Heart right ventricle (tissue), 16 donors: ENCODE measurements at places on chromosomes 6 and 20. TPM values are rescaled to one million over a fixed set of nuclear protein-coding genes. Genes with fewer than 3 reads are reported as not detected.
A peak's percentile ranks its signal among the peaks of the same experiment; 100 is the strongest.

DNA sequence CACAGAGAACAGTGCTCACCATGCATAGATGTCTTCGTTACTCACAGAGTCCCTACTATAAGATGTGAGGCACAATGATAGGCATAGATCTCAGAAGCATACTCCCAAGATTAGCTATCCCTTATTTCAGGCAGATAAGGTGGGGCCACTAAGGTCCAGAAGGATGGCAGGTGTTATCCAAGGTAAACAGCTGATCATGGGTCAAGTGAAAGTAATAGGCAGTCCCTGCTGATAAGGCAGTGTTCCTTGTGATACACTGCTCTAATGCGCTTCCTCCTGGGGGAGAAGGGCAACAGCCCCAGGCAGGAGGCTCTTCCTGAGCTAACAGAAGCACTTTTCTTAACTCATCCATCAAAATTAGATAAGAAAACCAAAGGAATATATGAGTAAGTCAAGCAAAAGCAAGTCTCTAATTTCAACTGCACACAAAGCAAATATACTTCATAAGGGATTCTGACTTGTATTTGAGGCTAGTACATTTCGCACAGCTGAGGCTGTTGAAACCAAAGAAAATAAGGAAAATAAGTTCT lies 42.2 kb downstream of the METTL24 start:
- DNase-seq, result no peak

- no peak for DNase-seq
Measured at GRCh38 chr20:19861147-19861759, 103.2 kb downstream of the RIN2 start.

DNA sequence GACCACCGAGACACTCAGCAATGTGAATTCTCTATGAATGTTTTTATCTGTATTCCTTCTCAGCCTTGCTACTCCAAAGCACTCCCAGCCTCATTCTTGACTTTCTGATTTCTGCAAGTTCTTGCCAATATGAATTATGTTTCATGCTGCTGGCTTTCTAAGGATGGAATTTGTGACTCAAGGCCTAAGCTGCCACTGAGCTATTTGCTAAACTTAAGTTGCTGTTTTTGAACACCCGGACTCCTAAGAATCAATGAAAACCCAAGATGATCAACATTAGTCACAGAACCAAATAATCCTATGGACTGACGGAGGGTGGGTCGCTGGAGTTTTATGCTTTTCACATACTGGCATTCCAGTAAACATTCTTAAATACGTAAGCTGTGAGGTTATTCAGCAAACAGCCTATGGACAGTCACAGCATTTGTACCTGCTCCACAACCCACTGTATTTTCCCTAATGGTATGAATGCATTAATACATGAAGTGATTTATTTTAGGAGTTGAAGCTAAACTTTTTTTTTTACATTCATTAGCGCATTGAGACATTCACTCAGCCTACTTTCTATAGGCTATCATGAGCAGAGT lies 8.2 kb upstream of the PXDC1 start:
- DNase-seq, result no peak

DNA sequence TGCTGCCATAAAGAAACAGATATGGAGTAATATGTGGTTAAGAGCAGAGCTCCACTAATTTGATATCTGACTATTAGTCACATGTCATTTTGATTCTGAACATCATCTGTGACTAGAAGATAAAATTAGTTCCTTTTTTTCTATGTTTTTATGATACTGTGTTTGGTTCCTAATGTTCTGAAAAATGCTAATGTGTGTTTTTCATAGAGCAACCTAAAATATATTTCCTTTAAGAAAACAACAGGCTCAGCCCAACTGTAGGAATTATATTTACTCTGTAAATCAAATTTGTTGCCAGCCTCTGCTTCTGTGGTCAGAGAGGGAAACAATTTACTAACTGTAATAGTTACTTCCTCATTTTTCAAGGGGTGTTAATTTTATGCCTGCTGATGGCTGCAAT lies 33.3 kb upstream of the TXLNB start:
- no peak for DNase-seq

DNA sequence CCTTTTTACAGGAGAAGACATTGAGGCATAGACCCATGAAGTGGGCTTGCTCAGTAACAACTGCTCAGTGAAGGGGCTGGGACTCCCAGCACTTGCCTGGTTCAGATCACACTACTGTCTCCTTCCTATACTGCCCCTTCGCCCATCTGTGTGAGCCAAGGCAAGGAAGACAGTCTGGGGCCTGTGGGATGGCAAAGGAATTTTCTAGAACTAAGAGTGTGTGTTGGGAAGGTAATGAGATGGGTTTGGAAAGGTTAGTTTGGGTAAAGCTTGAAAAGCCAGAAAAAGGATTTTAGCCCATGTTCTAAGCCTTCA lies 213.3 kb upstream of the AGPAT4 start:
- DNase-seq, result no peak

- no peak for DNase-seq
Measured at GRCh38 chr6:104684911-104685415, 174.8 kb downstream of the HACE1 start.

- DNase-seq, result no peak
Measured at GRCh38 chr6:71444222-71444621, 155.6 kb downstream of the OGFRL1 start.

DNA sequence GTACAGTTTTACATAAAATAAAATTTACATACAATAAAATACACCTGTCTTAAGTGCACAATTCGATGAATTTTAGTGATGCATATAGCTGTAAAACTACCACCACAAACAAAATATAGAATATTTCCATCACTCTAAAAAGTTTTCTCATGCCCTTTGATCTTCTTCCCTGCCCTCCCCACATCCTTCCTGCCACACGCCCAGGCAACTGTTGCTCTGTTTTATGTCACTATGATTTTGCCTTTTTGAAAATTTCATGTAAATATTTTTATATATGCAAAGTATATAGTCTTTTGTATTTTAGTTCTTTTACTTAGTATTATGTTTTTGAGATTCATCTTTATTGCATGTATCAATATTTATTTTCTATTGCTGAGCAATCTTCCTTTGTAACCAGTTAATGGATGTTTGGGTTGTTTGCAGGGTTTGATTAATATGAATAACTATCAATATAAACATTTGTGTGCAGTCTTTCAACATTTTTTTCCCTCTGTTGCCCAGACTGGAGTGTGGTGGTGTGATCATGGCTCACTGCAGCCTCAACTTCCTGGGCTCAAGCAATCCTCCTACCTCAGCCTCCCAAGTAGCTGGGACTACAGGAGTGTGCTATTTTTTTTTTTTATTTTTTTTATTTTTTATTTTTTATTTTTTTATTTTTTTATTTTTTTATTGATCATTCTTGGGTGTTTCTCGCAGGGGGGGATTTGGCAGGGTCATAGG lies 23.8 kb upstream of the SAMHD1 start:
- no peak for DNase-seq

DNA sequence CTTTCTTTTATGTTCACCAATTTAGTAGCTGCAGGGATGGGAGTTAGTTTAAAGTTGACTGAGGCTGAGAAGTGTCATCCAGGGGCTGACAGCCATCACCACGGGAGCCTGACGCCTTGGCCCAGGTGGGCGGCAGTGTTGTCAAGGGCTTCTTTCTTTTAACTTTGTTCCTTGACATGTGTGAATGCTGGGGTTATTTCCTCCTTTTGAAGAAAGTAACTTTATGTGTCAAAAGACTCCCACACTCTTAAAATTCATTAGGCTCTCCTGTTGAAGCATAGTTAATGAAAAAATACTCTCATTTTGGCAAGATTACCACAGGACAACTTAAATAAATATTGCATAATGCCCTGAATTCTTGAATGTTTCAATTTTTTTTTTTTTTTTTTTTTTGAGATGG lies 50.0 kb downstream of the SASH1 start:
- DNase-seq, result no peak

- DNase-seq, result no peak
Measured at GRCh38 chr6:28224131-28225055, 682 bp upstream of the ZSCAN9 start.

DNA sequence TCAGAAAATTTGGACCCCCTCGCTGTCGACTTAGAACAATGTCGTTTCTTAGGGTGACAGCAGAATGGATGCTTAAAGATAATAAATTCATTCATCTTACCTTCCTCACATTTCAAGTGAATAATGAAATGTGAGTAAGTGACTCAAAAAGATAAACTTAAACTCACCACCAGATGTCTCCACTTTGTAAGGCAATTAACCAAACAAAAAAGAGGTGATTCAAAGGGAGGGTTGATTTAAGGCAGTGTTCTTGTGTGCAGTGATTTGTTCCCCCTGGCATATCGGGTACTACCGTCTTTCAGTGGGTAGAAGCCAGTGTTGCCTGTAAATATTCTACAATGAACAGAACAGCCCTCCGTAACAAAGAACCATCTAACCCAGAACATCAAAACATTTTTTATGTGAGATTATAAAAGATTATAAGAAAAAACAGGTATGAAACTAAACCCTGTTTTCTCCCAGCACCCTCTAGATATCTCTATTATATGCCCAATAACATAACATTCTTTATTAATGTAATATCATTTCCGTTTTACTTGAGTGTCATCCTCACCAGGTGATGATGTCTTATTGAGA lies 589.7 kb downstream of the CBLN4 start:
- DNase-seq, result no peak

- no peak for DNase-seq
Measured at GRCh38 chr6:20031342-20031741, 180.9 kb downstream of the MBOAT1 start.

DNA sequence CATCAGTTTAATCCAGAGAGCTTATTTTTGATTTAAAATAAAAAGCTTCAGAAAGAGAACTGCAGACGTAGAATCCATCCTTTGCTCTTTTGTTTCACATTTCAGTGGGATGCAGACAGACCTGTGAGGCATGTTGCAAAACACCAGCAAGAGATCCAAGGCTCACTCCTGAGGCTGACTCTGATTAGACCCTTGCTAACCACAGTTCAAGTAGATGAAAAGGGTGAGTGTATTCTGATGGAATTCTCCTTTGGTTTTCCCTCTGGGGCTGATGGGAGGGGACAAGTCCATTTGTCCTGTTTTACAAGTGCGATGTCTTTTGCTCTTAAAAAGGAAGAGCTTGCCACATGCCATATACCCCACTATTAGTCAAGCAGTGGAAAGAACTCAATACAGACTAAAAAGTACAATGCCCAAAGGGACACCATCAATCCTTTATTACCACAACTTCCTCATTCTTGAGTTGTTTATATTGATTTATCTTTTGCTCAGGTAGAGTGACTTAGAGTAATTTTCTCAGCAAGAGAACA lies 772.7 kb downstream of the MAFB start:
- DNase-seq, result no peak

DNA sequence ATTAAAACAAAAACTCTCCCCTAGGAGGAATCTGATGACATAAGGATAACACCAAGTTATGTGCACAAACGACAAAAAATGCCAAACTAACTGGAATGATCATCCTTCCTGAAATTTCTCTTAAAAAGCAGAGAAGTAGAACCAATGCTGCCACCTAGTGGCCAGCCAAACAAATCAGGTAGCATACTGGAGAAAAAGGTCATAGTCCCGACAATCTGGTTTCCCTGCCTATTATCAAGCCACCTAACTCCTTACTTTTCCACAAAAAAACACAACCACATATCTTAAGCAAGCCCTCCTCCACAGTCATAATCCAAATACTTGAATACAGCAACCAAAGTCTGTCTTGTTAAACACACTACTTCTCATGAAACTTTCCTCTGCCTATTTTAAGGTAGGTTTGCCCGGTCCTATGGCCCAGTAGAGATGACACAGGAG lies 5.3 kb downstream of the OARD1 start:
- DNase-seq, result peak; percentile 69

The PROKR2 gene
- not detected for polyA plus RNA-seq

The TNFRSF6B gene
- 12.5 TPM for polyA plus RNA-seq
